NCI-H2081 treated with DMSO at 0.1 percent for 48 hours (cell line): ENCODE measurements at places on chromosomes 3 and 15.

- DNase-seq, result no peak
These were observed 74.2 kb downstream of the SNTN start for GRCh38 chr3:63726656-63727055.

DNA sequence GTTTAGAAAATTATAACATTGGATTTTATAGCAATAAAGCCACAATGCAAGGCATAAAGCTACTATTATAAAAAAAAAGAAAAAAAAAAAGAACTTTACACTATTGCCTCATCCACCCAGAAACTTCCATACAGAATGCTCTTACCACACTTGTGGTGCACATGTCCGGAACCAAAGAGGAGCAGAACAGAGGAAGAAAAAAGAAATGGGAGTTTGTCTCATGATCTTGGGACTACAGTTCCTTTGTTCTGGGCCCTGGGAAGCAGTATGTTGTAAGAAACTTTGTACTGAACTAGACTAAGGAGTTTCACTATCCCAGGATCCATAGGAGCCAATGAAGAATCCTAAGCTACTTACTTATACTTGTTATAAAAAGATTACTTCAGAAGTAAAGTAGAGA, 36.1 kb downstream of the FMN1 start:
- no peak for DNase-seq

DNA sequence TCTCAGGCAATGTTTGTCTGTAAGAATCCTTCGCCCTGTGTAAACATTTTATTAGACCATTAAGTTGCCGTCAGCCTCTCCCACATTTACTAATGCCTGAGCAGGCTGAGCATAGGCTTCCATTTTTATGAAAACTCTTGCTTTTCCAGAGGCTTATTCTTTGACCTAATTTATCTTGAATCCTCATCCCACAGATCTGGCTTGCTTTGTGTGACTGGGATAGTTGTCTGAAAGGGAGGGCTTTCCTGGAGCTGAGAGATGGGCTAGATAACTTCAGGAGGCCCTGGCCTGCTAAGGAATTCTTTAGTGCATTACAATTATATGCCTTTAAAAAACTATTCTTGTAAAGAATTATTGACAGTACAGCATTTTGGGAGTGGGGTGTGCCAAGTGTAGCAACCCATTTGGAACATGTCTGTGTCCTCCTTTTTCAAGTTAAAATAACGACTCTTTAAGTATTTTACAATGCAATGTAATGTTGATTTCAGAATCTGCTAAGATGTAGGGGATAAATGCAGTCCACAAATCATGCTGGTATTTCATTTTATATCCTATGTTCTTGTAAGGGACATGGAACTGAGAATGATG, 52.4 kb downstream of the EEFSEC start:
- no peak for DNase-seq

DNA sequence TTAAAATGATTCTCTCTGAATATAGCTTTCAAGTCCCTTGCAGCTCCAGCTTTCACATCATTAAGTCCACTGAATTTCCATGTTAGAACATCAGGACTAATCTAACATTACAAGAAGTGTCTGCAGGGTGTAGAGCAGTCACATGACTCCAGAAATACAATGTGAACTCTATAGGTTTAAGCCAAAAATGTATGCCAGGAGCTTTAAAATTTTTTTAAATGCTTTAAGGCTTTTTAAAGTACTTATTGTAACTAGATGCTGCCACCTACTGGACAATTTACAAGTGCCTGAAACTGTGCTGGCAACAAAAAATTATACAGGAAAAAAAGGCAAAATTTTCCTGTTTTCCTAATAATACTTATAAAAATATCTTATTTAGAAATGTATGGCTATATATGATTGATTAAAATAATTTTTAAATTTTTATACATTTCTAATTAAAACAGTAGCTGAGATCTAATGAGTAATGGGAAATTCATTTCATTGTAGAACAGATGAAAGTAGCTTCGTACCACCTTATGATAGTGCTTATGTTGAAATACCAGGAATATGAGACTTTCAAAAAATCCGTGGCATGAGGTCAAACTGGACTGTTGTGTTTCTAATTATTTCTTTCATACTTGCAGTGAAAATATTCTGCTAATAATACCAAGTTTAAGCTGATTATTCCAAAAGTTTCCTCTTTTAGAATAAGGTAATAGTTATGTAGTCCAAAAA, 25.7 kb downstream of the FSIP1 start:
- peak; percentile 39 for DNase-seq

DNA sequence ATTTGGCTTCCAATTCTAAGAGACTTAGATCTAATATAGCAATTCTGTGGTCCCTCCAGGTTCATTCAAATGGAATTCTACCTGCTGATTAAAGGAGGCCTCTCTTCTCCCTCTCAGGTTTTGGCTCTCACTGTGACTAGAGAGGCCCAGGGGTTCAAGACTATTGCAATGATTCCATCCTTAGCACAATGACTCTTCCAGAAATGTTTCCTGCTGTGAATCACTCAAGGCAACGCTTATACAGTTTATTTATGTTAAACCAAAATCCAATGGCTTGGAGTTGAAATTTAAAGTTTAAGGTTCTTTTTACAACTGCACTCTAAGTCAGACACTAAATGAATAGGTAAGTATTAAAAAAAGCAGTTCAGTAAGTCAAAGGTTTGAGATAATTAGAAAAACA, 39.9 kb downstream of the IFT57 start:
- DNase-seq, result peak; percentile 55

DNA sequence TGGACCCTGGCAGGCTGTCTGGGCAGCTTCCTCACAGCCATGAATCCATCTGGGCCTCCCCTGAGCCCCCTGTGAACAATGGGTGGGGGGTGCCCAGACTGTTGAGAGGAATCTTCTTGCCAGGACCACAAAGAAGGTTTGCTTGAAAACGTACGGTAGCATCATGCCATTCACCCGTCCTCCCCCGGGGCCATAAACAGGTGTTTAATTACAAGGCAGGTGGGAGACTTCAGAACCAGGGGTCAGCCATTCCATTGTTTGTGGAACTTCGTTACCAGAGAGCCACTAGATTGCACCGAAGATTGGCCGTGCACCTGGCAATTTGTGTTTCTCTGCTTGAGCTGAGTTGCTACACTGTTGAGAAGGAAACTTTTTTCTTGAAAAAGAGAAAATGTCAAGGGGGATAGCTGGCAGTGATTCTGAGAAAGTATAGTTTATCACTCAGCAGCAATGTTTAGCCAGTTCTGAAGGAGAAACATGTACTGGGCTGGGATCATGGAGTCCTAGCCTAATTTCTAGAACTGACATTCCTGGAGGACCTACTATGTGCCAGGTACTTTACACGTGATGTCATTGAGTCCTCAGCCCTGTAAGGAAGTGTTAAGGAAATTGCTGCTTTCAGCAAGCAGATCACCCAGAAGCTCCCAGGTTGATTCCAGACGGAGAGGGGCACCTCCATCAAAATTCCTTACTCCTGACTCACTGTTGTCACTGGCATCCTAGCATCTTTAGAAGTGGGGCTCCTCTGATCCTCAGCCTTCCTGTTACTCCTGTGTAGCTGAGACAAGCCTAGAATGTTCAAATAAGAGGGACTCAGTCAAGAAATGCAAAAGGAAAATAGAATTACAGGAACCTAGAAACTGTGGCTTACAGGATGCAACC, 103.8 kb upstream of the UBE2E1 start:
- DNase-seq, result no peak

DNA sequence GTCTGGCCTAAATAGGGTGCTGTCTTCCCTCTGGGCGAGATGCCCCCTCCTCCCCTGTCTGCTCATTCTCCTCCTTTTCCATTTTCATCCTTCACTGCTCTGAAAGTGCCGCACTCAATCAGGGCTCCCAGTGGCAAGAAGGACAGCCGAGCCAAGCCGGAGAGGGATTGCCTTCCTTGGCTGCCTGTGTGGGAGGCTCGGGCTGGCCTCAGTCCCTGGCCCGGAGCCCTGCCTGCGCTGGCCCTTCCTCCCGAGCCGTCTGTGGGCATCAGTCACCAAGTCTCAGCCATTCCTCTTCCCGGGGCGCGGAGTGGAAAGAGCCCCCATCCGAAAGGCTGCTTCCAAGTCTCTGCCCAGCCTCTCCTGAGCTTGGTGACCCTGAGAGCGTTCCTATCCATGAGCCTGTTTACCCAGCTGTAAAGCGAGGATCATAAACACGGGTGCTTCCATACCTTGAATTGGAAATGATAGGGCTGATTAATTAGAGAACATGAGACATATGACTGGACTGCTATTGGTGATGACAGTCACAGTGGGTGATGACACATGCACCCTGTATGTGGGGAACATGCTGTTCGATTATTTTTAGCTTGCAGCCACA, 59.1 kb upstream of the TLE3 start:
- DNase-seq, result no peak
